Caudate nucleus (tissue), 63 donors: ENCODE measurements at places on chromosomes 5 and 9.
A peak's percentile ranks its signal among the peaks of the same experiment; 100 is the strongest.

GRCh38 chr5:132483661-132484390 is 6.7 kb downstream of the IRF1 start:
- DNase-seq, result no peak

GRCh38 chr5:62578540-62578939 is at the start of gene LRRC70:
Gene LRRC70 (plus strand): TSS chr5:62578819. CDS start chr5:62579439, 620 bp downstream.
- no peak for DNase-seq

GRCh38 chr5:74336297-74336696 is 304.2 kb downstream of the ENC1 start:
- no peak for DNase-seq

GRCh38 chr5:151717416-151717815 is 30.7 kb upstream of the SPARC start:
- DNase-seq, result no peak

DNA sequence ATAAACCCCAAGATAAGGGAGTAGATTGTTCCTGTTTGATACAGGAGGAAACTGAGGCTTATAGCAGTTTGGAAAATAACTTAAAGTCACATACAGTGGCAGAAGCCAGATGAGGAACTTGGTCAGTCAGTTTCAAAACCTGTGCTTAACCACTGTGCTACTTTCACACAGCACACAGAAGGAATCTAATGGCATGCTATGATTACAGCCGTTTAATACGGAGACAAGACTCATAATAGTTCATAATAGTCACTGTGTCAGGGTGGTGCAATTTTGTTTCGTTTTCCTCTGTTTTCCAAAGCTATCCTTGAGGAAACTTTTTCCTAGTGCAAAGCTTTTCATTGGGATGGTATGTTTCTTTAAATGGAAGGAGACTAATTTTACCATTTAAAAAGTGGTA is 112.3 kb downstream of the GCNT1 start:
- no peak for DNase-seq

DNA sequence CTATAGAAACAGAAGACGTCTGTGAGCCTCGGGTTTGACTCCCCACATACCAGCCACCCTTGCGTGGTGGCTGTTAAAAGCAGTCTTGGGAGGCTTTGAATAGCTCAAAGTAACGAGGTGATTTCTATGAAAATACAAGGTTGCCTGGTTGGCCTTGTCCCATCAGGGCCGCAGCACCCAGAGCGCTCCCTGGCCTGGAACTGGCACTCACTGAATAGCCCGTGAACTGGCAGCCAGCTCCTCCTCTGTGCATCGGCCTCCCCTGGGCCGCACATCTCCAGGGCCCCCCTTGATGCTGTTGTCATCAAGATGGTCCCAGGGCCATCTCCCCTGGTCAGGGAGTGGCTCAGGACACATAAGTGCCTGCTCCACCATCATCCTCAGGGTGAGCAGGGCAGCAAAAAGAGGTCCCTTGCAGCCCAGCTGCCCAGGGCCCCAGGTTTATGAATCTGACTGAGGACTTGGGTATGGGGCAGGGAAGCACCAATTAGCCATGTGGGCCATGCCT is 144.6 kb upstream of the PPP1R26 start:
- no peak for DNase-seq

DNA sequence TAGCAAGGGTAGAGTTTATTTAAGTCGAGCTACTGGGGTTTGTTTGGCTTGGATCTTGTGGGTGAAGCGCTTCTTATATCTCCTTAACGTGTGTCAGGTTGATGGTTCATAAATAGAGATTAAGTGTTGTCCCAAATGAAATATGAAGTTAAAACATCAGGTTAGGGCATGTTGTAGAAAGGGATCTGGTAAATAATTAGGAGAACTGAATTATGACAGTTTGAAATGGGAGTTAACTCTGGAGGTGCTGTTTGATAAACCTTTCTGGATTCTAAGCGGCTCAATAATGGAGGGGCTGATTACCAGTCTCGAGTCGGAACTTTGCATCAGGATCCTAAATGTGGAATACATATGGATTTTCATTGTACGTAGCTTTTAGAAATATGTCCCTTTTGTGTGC is 717.0 kb upstream of the WWC1 start:
- no peak for DNase-seq

GRCh38 chr9:121839726-121840500 is 188.5 kb downstream of the DAB2IP start:
- DNase-seq, result no peak

DNA sequence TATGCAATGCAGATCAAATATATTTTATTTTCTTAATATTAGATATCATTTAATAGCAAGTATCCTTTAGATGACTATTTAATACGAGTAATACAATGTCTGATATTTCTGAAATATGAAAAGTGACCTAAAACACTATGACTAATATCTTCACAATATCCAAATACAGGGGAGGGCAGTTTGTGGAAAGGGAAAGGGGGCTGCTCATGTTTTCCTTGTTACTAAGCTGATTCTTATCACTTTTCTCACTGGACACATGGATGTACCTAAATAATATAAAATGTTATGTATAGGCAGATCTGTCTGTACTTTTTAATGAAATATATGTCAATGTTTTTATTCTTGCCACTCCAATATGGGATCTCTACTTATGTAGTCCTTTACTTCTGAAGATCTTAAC is 1879.1 kb upstream of the ACO1 start:
- DNase-seq, result no peak

GRCh38 chr9:98010445-98010844 is 27.3 kb downstream of the ANP32B start:
- DNase-seq, result no peak

DNA sequence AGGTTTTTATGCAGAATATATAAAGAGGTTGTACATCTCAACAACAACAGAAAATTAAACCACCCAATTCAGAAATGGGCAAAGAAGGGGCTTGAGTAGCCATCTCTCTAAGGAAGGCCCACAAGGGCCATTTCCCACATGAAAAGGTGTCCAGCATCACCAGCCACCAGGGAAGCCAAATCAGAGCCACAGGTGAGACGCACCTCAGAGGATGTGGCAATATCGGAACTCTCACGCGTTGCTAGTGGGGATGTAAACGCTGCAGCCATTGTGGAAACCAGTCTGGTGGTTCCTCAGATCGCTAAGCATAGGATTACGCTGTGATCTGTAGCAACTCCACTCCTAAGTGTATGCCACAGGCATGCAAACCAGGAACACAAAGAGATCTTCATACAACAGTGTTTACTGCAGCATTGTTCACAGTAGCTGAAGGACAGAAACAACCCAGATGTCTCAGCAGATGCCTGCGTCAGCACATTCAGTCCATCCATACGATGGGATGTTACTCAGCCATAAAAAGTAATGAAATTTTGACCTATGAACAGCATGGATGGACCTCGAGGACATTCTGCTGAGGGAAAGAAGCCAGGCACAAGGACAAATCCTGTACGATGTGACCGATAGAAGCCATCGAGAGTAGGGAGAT is 84.3 kb upstream of the CACNA1B start:
- no peak for DNase-seq

DNA sequence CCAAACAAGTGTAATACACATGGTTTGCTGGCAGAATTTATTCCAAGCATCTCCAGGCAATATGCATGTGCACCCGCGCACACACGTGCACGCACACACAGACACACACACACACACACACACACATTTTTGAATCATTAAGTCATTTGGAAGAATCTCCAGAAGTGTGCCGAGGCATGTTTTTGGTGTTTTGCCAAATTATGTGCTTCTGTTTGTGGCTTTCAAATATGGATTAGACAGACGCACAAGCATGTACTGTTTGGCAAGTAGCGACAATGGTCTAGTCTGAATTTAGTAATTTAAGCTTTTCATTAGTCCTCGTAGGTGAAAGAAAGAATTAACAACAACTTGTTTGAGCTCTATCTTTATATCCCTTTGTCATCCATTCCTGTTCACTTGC is 36.7 kb downstream of the NFIB start:
- no peak for DNase-seq

GRCh38 chr5:143445776-143446175 is 42.3 kb upstream of the NR3C1 start:
- DNase-seq, result no peak

DNA sequence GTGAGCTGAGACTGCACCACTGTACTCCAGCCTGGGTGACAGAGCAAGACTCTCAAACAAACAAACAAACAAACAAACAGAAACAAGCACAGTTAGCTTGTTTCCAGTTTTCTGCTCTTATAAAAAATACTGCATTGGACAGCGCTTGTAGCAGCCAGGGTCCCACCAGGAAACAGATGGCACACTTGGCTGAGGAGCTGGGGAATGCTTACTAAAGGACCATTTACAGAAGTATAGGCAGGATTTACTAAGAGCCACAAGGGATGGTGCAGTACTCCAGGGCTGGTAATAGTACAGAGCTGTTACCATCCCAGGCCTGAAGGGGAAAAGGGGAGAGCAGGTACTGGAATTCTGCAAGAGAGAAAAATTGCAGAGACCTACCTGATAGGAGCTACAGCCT is 5.2 kb upstream of the ANKS6 start:
- no peak for DNase-seq

GRCh38 chr5:80122579-80122978 is 87.4 kb downstream of the THBS4 start:
- DNase-seq, result no peak

- DNase-seq, result no peak
Observed at GRCh38 chr5:147451193-147451592, 58.7 kb downstream of the DPYSL3 start.

GRCh38 chr9:86488794-86489193 is 134.6 kb upstream of the TUT7 start:
- no peak for DNase-seq

DNA sequence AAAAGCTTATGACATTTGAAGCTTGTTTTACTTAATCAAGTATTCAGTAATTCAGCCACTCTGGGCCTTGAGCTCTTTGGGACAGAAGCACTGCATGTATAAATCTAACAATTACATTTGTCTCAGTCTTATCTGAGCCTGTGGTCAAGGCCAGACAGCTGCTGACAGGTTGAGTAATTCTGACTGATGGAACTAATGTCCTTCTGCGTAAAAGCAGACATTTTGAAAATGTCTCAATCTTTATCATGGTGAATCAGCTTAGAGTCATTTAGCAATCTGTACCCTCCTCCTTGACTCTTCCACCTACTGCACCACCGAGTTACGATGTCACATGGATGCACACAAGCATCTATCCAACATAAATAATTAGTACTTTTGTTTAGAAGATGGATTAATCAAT is 400.0 kb downstream of the ARRDC3 start:
- DNase-seq, result no peak

DNA sequence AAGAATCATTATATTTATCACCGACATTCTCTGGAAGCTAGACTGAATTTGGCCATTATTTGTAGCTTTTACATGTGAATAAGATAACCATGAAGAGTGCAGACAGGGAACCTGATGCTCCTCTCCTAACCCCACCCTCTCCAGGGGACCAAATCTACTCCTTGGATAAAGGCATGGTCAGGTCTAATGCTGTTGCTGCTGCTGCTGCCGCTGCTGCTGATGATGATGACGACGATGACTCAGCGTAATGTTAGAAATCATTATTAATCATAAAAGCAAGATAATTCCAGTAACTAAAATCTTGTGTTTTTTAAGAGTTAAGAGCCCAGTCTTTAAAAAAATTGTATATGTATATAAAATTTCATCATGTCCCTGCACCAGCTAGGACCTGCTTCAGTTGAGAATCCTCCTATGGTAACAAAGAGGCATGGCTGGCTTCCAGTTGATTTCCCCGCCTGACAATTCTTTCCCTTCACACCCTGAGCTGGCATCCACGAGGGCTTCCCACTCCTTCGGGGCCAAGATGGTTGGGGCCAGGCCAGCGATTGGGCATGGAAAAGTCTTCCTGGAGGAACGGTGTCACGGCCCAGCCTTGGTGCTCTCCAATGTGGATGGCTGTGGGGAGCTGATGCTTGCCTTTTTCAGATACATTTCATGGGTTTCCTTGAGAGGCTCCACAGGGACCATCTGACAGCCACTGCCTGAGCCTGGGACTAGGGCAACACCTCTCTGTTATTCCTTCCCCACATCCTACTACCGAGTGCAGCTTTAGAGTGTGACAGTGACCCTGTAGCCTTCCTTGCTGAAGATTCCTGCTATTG is 400.0 kb downstream of the CTNND2 start:
- DNase-seq, result no peak

- DNase-seq, result no peak
Observed at GRCh38 chr9:15178631-15179030, 128.4 kb downstream of the TTC39B start.

DNA sequence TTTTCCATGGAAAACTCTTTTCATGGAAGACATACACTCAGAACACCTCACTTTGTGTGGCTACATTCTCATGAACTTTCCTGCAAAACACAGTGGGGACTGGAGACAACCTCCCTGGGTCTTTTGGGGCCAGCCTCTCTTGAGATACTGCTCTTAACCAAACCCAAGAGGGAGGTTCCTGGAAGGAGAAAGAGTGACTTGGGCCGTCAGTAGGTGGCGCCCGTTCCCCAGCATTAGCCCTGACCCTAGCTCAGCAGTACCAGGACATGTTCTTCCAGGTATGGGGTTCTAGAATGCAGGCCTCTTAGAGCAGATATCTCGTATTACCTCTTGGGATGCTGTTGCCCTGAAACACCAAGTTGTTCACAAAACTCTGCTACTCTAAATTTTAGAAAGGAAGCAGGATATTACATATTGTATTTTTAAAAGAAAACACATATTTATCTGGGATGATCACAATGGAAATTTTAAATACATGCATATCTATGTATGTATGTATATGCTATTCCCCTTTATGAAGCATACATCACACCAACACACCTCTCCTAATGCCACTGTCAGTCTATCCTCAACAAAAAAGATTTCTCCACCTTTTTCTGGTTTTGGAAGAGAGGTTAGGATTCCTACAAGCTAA is 15.8 kb upstream of the GLIS3 start:
- DNase-seq, result peak; percentile 55

- no peak for DNase-seq
Observed at GRCh38 chr9:136544964-136545691, 720 bp downstream of the NOTCH1 start.

DNA sequence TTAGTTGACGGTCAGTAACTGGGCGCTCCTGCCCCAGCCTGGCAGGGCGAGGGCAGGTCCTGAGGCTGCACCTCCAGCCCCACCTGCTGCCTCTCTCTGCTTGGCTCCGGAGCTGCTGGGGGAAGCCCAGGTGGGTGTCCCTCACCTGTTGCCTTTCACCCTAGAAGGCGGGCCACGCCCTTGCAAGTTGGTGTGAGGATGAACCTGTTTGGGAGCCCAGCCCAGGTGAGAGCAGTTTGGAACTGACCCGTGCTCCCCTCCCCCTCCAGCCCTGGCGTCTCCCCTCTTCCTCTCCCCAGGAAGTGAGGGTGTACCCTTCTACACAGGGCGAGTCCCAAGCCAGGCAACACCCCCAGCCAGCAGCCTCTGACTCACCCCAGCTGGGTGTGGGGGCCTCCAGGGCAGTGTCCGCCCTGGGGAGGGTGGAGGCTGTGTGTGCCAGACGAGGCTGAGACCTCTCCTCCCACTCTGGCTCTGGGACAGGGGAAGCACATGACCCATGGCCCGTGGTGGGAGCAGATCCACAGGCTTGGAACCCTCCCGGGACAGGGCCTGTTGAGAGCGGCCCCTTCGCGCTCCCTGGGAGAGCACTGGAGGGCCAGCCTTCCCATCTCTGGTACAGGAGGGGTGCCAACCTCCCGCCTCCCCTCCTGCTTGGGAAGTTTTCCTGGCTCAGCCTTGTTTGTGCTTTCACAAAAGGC is 10.4 kb downstream of the LRRC8A start:
- DNase-seq, result peak; percentile 79
